ENCODE measurements at places on chromosomes 2 and 18.

GRCh38 chr18:45006934-45007333, 326.2 kb downstream of the SETBP1 start:
- peak; percentile 3 for DNase-seq

- DNase-seq, result no peak
These were observed 49.0 kb downstream of the KYNU start for GRCh38 chr2:142926445-142926844.

GRCh38 chr2:190121971-190122370, 59.4 kb upstream of the MSTN start:
- DNase-seq, result peak; percentile 13

DNA sequence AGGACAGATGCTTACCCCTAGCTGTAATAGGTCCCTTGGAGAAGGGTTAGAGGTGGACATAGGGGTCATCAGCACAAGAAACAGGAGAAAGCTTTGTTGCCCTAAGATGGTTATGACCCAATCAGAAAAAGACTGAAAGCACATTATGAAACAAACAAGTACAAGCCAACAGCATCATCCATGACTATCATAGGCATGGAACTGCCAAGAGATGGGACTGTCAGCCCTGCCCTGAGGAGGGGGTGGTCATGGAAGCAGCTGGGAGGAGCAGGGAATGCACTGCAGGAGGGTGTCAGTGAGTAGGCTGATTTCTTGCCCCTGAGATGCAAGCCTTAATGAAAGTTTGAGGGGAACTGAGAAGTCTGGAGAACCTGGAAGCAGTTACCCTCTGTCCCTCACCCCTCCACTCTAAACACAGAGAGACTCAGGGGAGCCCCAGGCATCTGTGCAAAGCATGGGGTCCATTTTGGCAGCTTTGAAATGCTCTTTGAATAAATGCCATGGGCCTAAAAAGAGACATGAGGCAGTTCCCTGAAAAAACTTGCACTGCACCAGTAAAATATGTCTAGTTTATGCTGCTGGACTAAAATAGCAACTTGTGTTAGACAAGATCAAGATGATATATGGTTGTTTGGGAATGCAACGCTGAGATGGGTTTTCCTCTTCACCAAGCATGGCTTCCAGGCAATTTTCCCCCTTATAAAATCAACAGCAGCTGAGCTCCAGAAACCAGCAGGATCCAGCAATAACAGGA, 122.7 kb upstream of the ZFP36L2 start:
- DNase-seq, result peak; percentile 72

DNA sequence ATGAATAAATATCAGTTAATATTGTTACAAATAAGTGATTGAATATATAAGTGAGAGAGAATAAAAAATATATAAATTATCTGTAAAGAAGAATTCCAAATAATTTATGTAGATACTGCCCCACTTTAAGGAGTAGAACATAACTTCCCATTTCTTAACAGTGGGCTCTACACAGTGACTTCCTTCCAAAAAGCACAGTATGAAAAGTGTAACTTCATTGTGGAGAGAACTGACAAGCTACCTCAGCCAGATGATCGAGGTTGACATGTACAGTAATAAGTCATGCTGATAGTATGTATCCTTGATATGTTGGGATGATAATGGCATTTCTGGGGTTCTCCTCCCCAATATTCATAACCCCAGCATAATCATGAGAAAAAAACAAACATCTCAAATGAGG, 191.9 kb upstream of the FN1 start:
- no peak for DNase-seq

DNA sequence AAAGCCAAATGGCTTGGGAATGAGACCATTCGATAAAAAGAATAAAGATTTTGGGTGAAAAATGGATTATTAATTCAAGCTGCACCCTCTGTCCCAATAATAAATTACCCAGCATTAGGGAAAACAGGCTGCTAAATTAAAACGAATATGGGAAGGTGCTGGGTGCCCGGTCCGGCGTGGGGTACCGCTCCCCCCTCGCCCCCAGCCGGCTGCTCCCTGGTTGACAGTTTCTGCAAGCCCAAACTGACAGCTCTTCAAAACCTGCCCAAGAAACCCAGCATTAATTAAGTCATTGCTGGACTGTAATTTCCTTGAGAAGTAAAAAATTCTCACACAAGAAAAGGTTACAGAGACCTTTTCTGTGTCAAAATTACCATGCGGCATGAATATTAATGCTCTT, 98.6 kb downstream of the PTGR3 start:
- DNase-seq, result no peak

DNA sequence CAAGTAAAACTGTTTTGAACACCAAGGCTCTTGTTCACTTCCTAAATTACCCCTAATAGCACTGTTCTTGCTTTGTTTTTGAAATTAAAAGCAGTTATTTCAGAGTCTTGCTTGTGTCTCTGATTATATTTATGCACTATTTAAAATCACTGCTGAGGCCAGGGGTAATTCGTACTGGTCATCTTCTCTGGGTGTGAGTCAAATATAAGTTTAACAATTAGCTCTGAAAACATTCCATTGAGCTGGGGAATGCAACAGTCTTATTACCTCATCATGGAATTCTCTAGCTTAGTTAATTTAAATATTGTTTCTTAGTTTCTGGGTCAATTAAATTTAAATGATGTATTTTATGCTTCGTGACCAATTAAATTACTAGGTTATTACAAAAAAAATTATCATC, 135.0 kb downstream of the MEIS1 start:
- no peak for DNase-seq

DNA sequence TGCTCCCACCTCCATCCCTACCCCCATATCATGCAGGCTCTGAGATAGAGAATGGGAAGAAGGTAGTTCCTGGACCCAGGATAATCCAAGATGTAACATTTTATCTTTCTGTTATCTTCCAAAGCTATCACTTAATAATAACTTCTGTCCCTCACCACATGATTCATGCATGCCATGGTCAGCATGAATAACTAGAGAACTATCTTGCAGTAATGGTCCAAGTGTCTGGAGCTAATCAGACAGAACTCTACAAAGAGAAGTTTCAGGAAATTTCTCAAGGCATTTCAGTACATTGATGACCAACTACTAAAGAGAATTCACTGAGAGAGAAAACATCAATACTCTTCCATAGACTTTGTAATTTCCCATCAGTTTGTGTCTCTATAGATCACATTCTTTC, 1469.7 kb upstream of the PIK3C3 start:
- DNase-seq, result peak; percentile 25

DNA sequence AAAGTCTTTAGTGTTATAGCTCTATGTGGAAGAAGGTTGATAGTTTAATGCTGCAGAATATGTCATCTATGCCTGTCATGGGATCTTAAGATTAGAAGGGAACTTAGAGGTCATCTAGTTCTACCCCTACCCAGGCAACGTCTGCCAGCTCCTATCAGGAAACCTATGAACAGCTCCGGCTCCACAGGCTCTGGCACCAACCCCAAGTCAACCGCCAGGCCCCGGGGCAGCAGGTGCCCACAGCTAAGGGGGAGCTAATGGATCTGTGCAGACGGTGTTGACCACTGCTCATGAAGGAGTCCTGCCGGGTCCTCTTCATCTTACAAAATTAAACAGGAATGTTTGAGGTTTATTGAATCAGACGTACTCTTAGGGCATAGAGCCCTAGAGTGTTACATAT, 440.8 kb upstream of the KLHL29 start:
- no peak for DNase-seq

- DNase-seq, result no peak
These were observed 21.9 kb upstream of the MTERF4 start for GRCh38 chr2:241123816-241124536.

- DNase-seq, result no peak
These were observed 433.1 kb upstream of the RAB12 start for GRCh38 chr18:8176109-8176508.

DNA sequence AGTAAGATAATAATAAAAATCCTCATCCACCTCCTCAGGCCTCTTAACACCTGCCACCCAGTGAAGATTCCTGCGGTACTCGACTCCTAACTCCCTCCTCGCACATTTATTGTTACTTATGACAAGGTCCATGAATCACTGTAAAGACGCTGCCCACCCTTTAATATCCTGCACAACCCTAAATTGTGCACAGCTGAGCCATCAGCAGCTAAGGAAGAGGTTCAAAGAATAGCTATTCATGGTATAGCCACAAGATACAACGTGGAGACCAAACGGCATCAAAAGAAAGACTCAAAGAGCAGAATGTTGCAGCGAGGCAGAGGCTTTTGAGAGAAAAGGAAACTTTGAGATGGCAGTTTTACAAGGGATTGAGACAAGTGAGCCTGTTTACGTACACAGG, 266.3 kb downstream of the SATB2 start:
- DNase-seq, result no peak

DNA sequence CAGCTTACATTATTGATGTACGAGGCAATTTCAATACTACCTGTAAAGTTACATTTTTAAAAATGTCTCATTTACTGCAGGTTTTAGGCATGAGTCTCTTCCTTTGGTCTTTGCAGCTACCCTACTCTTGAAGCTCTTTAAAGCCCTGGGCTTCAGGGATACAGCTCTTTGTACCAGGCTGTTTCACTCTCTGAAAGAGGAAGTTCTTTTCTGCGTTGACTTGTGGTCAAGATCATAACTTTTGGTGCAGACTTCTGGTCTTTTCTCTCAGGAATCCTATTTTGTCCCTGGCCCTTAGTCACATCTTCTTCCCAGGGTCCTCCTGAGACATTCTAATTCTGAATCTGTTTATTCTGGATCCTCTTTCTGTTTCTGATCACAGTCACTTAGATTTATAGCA, 16.6 kb upstream of the HRH4 start:
- no peak for DNase-seq

DNA sequence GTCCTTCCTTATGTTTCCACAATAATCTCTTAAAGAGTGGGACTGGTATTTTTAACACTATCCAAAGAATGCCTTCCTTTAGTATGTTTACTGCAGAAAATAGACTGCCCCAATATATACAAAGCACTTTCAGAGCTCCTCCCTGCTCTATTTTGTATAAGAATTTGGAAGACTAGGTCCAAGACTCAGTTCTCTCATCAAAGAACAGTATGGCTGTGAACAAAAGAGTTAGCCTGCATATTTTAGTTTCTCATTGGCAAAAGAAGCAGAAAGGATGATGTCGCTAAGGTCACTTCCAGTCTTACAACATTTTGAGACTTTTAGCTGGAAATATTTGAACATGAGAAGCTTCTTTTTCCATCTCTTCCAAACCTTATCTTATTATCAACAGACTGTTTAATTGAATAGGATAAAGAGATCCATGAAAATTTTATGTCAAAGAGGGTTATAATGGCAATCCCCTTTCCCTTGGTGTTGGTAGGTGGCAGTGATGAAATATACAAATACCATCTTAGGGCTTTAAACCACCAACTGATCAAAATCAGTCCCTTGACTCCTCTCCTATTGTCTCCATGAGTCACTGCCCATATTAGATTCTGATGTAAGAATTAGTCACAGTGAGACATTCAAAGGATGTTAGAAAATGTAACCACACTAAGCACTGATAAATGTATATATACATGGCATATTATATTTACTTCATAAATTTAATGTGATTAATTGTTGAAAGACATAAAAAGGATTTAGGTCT, 266.9 kb upstream of the DSEL start:
- DNase-seq, result peak; percentile 94

DNA sequence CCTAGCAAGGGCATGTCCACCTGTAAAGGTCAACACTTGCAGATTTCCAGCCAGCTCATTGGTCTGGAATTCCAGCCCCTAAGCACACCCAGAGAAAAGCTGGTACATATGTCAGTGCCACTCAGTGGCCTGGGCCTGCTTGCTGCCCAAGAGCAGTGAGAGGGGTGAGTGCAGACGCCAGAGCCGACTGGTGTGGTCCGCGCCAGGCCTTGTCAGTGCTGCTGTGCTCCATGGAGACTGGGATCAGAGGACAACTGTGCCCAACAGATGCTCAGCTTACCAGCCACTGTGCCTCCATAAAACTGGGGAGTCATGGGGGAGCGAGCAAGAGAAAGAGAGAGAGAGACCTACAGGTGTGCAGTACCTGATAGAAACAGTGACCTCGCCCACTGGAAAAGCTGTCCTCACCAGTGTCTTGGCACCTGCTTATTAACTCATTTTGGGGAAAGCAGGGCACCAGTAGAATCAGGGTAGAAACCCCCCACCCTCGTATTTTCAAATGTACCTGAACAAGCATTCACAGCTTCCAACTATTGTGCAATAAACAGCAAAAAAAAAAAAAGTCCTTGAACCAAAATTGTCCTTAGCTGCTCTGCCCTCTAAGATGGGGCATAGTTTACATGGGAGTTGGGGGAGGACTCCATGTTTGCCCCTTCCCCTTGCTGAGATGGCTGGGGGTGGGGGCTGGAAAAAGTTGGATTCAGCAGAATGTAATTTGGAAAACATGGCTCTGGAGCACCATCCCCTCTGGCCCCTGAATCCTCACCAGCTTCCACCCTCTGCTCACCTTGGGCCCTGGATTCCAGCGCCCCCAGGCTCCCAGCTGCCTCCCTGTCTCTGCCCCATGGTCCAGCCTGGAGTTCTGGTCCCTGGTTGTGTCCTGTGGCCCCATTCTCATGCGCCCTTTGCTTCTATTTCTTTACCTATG, 1.4 kb upstream of the SP140L start:
- DNase-seq, result no peak

DNA sequence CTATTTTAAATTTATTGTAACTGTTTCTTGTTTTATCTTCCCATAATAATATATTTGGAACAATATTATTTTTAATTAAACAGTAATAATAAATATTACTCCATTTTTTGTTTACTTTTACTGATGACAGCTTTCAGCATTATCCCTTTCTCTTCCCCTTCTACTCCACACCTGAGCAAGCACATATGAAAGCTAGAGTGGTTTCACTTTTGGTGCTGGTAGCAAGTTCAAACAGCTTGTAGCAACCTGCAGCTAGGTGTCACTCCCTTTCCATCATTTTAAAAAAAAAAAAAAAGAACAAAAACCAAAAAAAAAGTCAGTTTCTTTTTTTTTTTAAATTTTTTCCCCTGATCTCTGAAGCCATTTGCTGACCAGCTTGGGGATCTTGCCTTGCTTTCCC, 801.8 kb downstream of the CCDC85A start:
- DNase-seq, result peak; percentile 2

- peak; percentile 82 for DNase-seq
These were observed at the start of gene MAP4K4 for GRCh38 chr2:101697124-101698013. TSS of gene MAP4K4 (plus strand) at chr2:101697707. CDS start at chr2:101698081, 374 bp downstream.

GRCh38 chr18:58611395-58612131, 17.3 kb downstream of the ALPK2 start:
- DNase-seq, result no peak

GRCh38 chr18:22254088-22254487, 84.7 kb downstream of the GATA6 start:
- no peak for DNase-seq

DNA sequence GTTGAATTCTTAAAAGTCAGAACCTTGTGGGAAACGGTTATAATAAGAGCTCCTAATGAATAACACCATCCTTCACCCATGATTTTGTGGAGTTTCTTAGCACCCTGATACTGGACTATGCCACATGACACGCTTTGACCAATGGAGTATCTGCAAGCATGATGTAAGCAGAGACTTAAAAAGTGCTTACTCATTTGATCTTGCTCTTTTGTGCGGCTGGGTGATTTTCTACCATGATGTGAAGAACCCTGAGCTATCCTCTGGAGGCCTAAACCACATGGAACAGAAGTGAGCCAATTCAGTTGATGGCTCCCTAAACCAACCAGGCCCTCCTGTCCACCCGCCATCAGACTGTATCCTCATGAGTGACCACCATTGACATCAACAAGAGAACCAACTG, 70.9 kb downstream of the TCF4 start:
- DNase-seq, result no peak

Measured in fibroblast of lung (primary cell).